DMS79 (cell line): ENCODE measurements at places on chromosomes 2 and 18.

DNA sequence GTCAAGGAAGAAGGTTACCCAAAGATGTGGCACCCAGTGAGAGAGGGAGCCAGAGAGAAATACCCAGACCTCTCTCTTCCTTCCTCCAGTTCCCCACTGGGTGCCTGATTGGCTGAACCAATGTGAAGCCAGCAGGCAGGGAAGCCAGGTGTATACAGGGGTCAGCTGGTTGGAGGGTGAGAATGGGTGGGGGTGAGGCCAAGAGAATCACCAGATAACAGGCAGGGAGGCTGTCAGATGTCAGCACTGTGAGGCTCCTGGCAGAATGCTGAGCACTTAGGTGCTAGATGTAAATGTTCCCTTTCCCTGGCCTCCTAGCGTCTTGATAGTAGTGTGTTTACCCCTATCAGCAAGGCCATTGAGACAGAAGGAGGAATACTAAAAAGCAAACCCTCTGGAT, 104.0 kb upstream of the MGAT5 start:
- DNase-seq: no peak

GRCh38 chr2:232873909-232874641, 4.0 kb downstream of the SNORC start:
- DNase-seq: no peak

GRCh38 chr18:44771572-44771955, 90.9 kb downstream of the SETBP1 start:
- DNase-seq: no peak

DNA sequence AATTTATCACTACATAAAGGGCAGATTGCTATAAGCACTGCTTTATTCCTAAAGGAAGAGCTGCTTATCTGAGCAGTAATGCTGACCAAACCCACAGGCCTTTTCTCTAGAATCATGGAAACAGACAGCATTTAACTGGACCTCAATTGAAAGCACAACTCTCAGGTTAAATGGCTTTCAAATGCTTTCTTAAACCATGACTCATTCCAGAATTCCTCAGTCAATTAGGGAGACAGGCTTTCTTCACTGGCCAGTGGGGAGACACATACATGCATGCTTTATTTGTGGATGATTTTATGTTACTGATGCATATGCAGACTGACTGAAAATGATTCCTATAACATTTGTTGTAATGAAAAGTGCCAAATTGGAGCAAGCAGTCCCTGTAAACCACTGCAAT, 114.6 kb downstream of the ACVR1 start:
- no peak for DNase-seq

GRCh38 chr2:9753276-9753600, 90.0 kb upstream of the TAF1B start:
- no peak for DNase-seq

DNA sequence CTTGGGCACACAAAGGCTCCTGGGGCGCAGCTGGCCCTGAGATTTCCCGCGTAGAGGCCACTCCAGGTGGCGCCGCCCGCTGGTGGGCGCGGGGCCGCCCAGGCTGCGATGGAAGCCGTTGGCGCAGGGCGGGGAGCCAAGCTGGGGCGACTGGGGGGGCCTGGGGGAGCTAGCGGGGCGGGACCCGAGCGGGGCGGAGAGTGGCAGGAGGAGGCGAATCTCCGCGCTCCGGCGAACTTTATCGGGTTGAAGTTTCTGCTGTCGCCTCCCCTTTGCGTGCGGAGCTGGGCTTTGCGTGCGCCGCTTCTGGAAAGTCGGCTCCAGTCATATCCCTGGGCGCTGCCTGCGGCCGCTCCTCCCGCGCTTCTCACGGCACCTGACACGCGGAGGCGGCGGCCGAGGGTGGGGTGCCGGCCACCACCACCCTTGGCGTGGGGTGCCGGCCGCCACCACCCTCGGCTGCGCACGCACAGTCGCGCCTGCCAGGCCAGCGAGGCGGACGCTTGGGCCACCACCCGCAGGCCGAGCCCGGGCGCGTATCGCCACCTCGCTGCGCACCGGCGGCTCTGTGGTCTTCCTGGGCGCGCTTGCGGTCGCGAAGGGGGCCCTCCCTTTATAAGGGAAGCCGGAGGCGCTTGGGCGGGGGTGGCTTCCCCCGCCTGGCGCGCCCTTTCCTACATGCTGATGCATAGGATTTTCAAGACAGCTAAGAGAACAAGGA, 919 bp upstream of the CYP1B1 start:
- peak; percentile 78 for DNase-seq

DNA sequence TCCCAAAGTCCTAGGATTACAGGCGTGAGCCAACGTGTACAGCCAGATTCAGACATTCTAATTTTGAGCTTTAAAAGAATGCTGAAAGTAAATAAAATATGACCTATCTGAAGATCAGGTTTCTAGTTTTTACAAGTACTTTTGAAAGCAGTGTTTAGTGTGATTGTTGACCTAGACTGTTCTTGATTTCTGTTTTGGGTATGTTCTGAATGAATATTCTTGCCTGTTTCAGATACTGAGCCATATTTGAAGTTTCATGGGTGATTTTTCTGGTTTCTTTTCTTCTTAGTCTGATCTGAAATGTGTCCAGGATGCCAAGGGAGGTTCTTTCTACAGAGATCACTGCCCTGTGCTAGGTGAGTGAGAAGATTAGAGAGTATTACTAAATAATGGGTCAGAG, 37.2 kb downstream of the MIB1 start:
- DNase-seq: no peak

- DNase-seq: no peak
Measured at GRCh38 chr2:144111437-144111836, 408.5 kb downstream of the ZEB2 start.

DNA sequence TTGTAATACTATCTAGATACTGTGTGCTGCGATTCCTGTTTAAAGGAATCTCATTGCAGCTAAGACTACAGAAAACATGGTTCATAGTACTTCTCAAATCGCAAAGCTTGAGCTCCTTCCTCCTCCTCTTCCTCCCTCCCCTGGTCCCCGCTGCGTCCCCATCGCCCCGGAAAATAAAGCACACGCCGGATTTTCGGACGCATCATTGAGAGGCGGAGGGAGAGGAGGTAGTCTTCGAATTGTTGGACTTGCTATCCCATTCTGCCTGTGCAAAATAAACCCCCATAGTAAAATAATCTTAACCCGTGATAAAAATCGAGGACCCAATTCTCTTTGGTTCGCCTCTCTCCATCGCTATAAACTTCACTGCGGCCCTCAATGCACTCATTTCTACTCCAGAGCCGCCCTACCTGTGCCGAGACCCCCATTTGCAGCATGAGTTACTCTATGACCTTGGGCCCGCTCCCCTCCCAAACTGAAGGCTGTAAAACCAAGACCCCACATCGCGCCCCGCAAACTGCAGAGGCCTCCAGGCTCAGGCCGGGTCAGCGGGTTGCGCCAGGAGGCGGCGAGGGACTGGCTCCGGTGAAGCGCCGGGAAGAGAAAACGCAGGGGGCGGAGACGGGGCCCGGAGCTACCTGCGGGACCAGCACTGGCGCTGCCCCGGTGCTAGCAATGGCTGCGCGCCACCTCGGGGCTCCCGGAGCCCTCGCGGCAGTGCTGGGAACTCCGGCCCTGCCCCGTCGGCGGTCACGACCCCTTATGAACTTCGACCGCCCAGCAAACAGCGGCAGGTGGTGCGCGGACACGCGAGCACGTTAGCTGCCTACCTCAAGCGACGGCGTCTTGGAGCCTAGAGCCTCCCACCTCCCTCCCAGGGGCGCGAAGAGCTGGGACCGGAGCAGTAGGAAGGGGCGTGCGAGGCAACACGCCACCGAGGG, 649 bp downstream of the ESCO1 start:
- peak; percentile 29 for DNase-seq

- DNase-seq: no peak
Measured at GRCh38 chr2:220422676-220423075, 795.2 kb downstream of the SLC4A3 start.

DNA sequence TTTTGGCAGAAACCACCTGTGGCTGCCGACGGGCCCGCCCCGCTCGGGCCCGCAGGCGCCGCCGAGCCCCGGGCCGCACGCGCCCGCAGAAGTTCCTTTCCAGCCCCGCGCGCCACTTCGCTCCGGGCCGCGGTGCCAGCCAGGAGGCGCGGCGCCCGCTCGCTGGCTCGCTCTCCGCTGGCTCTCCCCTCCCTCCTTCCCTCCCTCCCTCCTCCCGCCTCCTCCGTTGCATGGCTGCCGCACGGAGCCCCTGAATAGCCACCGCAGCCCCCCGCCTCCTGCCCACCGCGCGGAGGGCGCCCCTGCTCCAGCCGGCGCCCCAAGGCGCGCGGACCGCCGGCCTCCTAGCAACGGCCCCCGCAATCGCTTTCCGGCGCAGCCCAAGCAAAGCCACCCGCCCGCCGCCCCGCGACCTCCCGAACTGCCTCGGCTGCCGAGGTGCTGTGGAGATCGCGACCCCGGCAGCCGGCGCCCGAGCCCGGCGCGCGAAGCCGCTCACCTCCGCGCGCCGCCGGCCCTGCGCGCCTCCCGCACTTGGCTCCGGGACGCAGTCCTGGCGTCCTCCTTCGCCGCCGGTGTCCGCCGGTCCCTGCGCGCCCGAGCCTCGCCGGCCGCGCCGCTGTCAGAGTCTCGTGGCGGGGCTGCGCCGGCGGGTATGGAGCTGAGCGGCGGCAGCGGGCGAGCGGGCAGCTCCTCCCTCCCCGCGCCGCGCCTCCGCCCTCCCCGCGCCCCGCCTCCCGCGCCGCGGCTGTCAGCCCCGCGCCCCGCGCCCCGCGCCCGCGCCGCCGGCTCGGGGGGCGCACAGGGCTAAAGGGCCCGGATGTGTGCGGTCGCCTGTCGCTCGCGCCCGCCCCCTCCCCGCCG, at the start of gene ZBTB7C:
Gene ZBTB7C (minus strand): TSS at position 657 of the 864 bp plus-strand sequence.
- DNase-seq: no peak

DNA sequence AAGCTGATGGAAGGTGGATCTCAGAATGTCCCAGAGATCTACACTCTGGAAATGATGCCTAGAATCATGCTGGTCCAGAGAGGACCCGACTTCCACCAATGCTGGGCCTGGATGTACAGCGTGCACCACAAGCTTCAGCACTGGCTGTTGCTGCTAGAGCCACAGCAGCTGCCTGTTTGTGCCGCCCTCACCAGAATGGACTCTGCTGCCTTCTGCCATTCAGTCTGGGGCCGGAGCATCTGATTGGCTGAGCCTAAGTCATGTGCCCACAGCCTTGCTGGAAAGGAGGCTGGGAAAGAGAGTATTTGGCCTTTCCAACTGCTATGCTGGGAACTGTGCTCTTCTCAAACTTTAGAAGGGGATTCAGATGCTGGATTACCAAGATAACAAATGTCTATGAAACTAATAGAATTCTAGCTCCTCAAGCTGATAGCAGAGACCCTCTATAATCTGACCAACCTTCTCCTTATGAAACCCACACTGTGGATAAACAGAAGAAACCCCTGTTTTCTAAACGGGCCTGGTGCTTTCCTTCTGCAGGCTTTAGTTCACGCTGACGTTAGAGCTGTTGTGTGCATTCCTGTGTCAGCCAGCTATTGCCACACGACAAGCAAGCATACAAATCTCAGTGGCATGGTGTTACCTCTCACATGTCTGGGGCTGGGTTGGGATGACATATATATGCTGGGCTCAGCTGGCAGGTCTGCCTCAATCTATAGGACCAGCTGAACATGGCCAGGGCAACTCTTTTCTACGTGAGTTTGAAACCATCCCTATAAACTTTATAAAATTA, 4.1 kb upstream of the LOXHD1 start:
- no peak for DNase-seq

GRCh38 chr2:29920130-29920577, 1.2 kb downstream of the ALK start:
- DNase-seq: no peak

- DNase-seq: peak; percentile 10
Measured at GRCh38 chr2:232523682-232524597, 2.0 kb upstream of the CHRND start.

GRCh38 chr2:206361407-206362045, 81.8 kb upstream of the ADAM23 start:
- no peak for DNase-seq

- DNase-seq: no peak
Measured at GRCh38 chr2:9025746-9026145, 22.3 kb upstream of the MBOAT2 start.

DNA sequence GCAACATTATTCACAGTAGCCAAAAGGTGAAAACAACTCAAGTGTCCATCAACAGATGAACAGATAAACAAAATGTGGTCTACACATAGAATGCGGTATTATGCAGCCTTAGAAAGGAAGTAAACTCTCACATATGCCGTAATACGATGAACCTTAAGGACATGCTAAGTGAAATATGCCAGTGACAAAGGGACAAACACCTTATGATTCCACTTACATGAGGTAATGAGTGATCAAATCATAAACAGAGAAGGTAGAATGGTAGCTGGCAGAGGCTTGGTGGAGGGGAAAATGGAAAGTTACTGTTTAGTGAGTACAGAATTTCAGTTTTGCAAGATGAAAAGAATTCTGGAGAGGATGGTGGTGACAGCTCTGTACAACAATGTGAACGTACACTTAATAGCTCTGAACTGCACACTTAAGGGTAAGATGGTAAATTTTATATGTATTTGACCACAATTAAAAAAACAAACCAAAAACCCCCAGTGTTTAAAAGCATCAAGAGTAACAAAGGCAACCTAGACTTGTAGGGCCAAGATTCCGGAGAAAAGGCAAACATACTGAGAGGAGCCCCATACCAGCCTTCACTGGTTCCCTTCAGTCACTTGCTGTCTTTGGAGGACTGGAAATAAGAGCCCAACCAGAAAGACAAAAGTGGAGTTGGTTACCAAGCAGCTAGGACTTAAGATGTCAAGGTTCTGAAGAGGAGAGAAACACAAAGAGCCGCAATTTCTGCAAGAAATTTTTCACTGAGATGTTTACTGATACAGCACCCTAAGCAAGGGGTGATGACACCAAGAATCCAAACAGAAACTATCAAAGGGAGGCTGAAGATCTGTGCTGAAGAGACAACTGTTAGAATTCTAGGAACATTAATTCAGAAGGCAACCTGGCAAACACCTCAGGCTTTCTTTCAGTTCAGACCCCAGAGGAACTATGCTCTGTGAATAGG, 61.3 kb downstream of the CUL3 start:
- DNase-seq: no peak

- DNase-seq: no peak
Measured at GRCh38 chr2:104620801-104621200, 233.1 kb upstream of the POU3F3 start.

DNA sequence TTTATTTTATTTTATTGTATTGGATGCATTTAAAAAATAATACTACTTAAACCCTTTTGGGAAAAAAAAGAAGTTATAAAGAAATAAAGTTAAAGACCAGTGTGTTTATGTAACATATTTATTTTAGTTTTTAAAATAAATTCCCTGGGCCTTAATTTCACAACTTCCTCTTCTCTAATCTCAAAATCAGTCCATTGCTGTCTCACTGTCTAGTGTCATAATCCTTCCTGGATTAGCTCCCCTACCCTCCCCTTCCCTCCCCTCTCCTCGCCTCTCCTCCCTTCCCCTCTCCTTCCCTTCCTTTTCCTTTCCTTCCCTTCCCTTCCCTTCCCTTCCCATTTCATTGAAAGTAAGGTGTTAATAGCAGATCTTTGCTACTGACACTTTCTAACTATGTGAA, 40.3 kb upstream of the ZEB2 start:
- DNase-seq: no peak

DNA sequence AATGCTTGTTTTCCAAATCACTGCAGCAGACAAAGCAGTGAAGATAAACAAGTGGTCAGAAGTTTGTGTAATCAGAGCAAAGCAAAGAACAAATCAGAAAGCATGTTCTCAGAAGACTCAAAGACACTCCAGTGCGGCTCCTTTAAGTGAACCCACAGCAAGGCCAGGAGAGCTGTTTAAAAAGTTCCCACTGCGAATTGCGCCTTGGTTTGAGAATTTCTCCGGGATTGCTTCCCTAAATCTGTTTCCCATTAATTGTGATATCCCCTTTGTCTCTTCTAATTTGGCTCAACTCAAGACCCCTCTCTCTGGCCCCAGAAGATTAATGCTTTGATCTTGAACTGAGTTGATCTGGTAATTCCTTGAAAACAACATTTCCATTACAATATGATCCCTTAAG, 122.4 kb upstream of the BCL2L11 start:
- no peak for DNase-seq

GRCh38 chr2:69171116-69171896, 158.3 kb downstream of the ANTXR1 start:
- DNase-seq: no peak
